ENCODE measurements at places on chromosomes 3 and 15. TPM values are rescaled to one million over a fixed set of nuclear protein-coding genes. Genes with fewer than 3 reads are reported as not detected.

The ARHGEF26 gene
- total RNA-seq, result 2.1 TPM

The KBTBD13 gene
- total RNA-seq, result not detected

The ZKSCAN7 gene
- 7.4 TPM for total RNA-seq

The NUTM1 gene
- total RNA-seq, result not detected

The KLHL40 gene
- total RNA-seq, result not detected

The CYP1A2 gene
- total RNA-seq, result not detected

The WDR93 gene
- total RNA-seq, result under 0.01 TPM

The PSTPIP1 gene
- 0.11 TPM for total RNA-seq

The THRB gene
- 0.77 TPM for total RNA-seq

The ATP13A4 gene
- total RNA-seq, result 0.50 TPM

The FBXL2 gene
- 29.0 TPM for total RNA-seq

The C3orf85 gene
- not detected for total RNA-seq

The TRIM69 gene
- total RNA-seq, result 12.4 TPM

The ACTRT3 gene
- total RNA-seq, result 3.7 TPM

The LDHAL6B gene
- not detected for total RNA-seq

The DHFR2 gene
- total RNA-seq, result 3.7 TPM

The SH2D7 gene
- total RNA-seq, result not detected

The ZBBX gene
- 0.12 TPM for total RNA-seq

The UROC1 gene
- not detected for total RNA-seq

The SNX22 gene
- 0.87 TPM for total RNA-seq

The OCA2 gene
- total RNA-seq, result not detected

The KLHL6 gene
- total RNA-seq, result under 0.01 TPM

The THAP10 gene
- 4.6 TPM for total RNA-seq

The CCDC9B gene
- 46.2 TPM for total RNA-seq

The GOLGA8G gene
- not detected for total RNA-seq

The EXD1 gene
- 0.11 TPM for total RNA-seq

The CYP11A1 gene
- 0.11 TPM for total RNA-seq

The GRIP2 gene
- 0.37 TPM for total RNA-seq

The PAQR9 gene
- not detected for total RNA-seq
